T-helper 1 cell (primary cell): ENCODE measurements at places on chromosomes 16 and 17.

- no peak for DNase-seq
Observed at GRCh38 chr17:30788918-30789317, 35.6 kb downstream of the CRLF3 start.

GRCh38 chr16:89046491-89046890 lies 47.2 kb upstream of the ACSF3 start:
- no peak for DNase-seq

- no peak for DNase-seq
Observed at GRCh38 chr16:65867276-65867960, 499.1 kb upstream of the CDH5 start.

- no peak for DNase-seq
Observed at GRCh38 chr16:87434146-87434667, 42.1 kb downstream of the MAP1LC3B start.

DNA sequence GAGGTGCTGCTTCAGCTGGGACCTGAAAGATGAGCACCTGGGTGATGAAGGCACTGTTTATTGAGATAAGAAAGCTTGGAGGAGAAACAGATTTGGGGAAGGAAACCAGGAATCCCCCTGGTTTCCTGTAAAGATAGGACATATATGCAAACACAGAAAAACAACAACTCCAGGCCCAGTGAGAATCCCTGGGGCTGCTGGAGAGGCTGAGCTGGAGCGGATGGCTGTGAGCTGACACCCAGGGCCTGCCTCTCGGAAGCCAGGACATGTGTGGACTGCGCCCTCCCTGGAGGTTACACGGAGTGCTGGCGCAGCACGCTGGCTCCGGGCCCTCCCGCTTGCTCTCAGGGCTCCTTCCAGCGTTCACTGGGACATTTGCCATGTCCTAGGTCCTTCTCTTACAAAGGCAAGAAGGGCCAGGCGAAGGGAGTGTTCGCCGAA lies 57.5 kb downstream of the CYB5B start:
- no peak for DNase-seq

GRCh38 chr16:86189934-86190333 lies 291.0 kb downstream of the IRF8 start:
- no peak for DNase-seq

DNA sequence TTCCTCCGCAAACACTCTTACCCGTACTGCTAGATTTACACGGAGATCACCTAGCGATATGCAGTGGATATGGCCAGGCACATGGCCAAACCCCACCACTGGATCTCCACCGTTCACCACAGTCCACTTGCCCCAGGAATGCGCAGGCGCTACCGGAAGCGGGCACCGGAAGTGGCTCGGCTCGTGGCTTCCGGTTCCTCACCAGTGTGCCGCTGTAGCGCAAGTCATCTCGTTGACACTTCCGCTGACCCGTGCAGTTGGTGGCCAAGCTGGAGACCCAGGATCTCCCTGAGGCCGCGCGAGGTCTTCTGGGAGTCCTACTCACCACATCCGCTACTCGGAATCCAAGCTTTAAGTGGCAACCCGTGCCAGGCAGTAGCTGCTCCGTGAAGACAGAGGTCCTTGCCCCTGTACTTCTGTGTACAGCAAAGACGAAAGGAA lies 11.5 kb downstream of the ZNF597 start:
- peak; percentile 10 for DNase-seq

DNA sequence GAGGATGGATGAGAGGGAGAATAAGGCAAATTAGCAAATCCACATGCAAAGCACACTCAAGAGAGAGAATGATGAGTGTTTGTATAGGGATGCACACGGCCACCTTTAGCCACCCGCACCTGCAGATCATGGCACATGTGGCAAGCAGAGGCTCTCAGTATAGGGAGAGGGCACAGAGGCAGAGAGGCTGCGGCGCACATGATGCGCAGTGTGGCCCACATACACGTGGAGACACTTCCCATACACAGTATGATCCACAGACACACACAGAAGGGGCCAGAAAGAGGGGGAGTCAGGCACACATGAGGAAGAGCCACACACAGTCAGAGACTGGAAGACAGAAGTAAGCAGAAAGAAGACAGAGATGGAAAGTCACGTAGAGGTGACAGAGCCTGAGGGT lies 6.5 kb upstream of the CHD3 start:
- DNase-seq: no peak

DNA sequence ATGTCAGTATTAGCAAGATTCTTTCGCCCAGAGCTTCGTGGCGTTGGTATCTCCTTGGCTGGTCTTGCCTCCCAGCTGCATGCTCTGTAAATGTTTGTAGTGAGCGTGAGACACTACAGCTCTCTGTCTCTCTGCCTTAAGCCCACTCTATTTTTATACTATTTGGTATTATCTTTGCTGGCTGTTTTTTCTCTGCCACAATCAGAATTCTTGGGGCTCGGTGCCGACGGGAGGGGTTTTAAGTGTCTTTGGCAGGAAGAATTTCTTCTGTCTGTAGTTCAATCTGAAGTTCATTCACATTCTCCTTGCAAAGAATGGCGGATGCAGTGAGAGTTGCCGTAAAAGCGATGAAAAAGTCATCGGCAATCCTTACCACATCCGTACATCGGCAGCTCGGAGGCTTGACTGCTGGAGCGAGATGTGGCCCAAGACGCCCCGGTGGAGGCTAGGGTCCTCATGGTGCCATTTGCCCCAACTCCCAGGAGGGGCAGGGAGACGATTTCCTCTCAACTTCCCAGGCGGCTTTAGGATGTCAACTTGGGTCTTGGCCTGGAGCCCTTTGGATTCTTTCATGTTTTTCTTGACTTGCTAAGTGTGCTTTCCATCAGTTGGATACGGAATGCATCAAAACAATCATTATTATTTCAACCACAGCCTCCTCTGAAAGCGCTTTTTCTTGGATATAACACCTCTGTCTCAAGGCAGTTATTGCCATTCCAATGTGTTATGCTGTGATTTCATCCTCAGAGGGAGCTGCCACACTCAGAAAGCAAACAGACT lies 132.3 kb upstream of the SDK2 start:
- DNase-seq: no peak

GRCh38 chr17:73938706-73939105 lies 264.8 kb upstream of the RPL38 start:
- no peak for DNase-seq

DNA sequence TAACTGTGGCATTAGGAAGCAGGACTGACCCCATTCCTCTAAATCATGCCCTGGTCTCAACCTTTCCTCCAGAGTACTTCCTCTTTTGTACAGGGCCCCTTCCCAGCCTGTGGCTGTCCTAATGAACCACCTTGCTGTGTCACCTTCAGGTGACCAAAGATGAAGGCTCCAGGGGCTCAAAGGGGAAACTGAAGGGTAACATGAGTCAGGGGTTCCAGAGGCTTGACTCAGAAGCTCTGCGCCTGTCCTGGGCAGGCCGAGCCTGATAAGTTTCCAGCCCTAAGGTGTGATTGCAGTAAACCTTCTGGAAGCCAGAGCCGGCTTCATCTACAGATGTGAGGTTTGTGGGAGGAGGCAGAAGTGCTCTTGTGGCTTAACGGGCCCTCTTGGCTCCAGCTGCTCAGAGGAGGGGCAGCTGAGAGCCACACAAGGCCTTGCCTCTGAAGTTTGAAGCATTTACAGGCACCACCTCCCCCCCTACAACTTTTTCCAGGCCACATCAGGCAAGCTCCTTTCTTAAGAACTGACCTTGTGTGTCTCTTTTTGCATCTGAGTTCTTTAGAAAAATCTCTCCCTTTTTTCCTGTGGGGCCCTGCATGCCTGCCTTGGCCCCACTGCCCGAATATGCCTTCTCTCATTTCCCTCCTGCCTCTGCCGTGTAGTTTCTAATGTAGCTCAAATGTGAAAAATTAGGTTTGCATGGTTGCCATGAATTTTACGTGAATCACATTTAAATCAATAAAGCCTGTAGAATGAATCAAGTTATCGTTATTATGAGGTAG lies 149.9 kb downstream of the CLEC16A start:
- no peak for DNase-seq

- no peak for DNase-seq
Observed at GRCh38 chr16:54242199-54242598, 44.4 kb downstream of the IRX3 start.

GRCh38 chr16:56931271-56931891 lies 561 bp upstream of the HERPUD1 start:
- no peak for DNase-seq

- no peak for DNase-seq
Observed at GRCh38 chr17:60422162-60422665, at the start of gene CHCT1. Gene CHCT1 (plus strand): TSS chr17:60422489. CDS start chr17:60422593, 104 bp downstream.

DNA sequence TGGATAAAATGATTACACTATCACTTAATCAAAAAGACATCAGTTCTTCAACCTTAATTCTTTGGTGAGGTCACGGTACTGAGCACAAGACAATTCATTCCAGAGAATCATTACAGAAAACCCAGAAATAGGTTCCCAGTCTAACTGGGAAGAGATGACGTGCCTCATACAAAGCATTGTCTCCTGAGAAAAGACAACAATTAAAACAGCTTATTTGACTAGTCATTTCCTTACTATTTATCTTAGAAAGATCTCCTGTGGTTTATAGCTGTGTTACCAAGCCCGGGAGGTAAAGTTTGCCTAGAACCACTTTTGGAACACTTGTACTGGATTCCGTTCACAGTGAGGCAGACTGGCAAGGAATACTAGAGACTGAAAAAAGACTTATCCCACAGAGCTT lies 5.1 kb downstream of the PHF12 start:
- no peak for DNase-seq

DNA sequence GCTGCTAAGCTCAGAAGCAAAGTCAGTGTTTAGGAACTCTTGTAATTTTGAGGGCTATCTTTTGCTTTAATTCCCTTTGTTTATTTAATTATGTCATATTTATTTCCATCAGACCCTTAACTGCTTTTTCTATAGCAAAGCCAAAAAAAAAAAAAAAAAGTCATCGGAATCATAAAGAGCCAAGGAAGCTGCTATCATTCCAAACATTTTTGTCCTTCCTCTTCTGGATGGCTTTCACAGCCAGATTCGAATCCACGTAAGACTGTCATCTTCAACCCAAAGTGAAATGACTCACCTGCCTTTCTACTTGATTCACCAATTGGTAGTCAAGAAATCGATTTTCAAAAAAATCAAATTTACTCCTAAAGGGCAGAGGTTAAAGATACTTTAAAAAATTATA lies 38.4 kb downstream of the WIPI1 start:
- DNase-seq: no peak

- DNase-seq: no peak
Observed at GRCh38 chr16:5056352-5056751, 9.4 kb downstream of the C16orf89 start.

- no peak for DNase-seq
Observed at GRCh38 chr16:76885776-76886537, 305.0 kb upstream of the MON1B start.

DNA sequence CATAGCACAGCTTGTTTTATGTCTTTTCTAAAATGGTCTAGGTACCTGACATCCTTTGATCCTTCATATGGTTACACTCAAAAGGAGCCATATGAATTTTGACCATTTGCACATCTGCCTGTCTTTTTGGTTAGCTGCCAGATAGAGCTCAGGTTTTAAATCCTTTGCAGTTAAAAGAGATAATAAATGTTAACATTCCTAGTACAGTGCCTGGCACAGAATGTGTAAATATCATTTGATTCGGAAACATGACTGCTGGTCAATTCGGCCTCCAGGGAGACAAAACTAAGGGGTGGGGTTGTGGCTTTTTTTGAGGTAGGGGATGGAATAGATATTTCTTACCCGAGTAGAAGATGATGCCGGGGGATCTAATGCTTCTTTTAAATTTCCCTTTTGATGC lies 64.2 kb downstream of the FTO start:
- DNase-seq: no peak

GRCh38 chr16:23229714-23230113 lies 47.2 kb downstream of the SCNN1G start:
- no peak for DNase-seq

GRCh38 chr17:64343071-64343774 lies 47.4 kb downstream of the PECAM1 start:
- DNase-seq: no peak

- DNase-seq: peak; percentile 48
Observed at GRCh38 chr16:68227183-68227793, 8.6 kb downstream of the ESRP2 start.

GRCh38 chr16:22205577-22206012 lies 483 bp upstream of the EEF2K start:
- no peak for DNase-seq

DNA sequence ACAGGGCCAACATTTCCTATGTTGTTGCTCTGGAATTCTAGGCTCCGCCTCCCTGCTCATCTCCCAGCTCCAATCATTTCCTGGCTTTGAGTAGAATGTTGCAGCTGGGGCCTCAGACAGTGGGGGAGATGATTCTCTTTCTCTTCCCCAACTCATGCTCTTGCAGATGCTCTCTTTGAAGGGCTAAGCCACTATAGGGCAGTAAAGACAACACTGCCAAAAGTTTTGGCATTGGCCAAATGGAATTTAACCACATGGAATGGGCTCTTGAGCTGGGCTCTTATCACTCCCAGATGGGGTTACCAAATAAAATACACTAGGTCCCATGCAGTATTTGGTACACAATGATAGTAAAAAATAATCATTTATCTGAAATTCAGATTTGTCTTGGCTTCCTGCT lies 19.6 kb upstream of the EFCAB13 start:
- DNase-seq: no peak

DNA sequence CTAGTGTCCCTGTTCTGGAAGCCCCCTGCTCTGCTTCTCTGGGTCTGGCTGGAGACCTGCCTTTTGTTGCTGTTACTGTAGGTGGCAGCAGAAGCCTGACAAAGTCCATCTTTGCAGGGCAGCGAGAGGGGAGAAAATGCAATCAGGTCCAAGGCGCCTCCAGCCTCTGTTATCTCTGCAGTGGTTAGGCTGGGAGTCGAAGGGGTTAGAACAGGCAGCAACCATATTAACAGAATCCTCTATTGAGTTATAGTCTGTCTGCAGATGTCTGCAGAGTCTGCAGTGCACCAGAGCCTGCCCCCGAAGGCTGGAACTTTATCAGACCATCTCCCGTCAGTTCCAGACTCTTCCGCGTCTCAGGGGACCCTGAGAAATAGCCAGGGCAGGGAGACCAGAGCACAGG lies 404.9 kb upstream of the EEF2KMT start:
- DNase-seq: no peak

DNA sequence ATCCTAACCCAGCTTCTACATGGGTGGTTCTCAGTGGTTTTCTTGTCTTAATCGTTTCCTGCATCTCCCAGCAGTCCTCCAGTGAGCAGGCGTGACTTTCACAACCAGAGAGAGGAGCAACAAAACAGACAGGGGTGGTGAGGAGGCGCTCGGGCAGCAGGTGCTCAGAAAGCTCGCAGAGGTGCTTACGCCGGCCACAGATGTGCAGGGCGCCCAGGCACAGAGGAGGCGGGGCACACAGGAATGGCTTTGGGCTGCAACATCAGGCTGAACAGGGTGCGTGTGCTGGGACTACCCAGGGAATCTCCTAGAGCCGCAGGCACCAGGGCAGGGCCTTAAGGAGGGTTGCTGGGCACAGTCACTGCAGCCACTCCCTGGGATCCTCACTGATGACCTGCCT lies 32.6 kb downstream of the KLHDC4 start:
- no peak for DNase-seq

DNA sequence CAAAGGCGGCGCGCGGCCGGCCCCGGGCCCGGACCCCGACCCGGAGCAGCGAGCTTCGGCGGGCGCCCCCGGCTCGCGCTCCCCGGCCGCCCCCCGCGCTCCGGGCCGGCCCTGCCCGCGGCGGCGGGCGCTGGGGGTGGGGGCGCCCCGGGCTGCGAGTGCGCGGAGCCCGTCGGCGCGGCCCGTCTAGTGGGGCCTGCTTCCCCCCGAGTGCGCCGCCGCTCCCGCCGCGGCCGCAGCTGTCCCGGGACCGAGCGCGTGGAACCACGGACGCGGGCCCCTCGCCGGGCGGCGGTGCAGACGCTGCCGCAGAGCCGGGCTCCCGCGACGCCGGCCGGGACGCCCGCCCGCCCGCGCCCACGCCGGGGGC lies 308 bp downstream of the ADCY9 start:
- no peak for DNase-seq

GRCh38 chr16:88924834-88925539 lies 52.0 kb downstream of the CBFA2T3 start:
- no peak for DNase-seq
